Activated CD4-positive, alpha-beta T cell treated with anti-CD3 and anti-CD28 coated beads for 4 hours (primary cell): ENCODE measurements at places on chromosomes 3 and 15.

DNA sequence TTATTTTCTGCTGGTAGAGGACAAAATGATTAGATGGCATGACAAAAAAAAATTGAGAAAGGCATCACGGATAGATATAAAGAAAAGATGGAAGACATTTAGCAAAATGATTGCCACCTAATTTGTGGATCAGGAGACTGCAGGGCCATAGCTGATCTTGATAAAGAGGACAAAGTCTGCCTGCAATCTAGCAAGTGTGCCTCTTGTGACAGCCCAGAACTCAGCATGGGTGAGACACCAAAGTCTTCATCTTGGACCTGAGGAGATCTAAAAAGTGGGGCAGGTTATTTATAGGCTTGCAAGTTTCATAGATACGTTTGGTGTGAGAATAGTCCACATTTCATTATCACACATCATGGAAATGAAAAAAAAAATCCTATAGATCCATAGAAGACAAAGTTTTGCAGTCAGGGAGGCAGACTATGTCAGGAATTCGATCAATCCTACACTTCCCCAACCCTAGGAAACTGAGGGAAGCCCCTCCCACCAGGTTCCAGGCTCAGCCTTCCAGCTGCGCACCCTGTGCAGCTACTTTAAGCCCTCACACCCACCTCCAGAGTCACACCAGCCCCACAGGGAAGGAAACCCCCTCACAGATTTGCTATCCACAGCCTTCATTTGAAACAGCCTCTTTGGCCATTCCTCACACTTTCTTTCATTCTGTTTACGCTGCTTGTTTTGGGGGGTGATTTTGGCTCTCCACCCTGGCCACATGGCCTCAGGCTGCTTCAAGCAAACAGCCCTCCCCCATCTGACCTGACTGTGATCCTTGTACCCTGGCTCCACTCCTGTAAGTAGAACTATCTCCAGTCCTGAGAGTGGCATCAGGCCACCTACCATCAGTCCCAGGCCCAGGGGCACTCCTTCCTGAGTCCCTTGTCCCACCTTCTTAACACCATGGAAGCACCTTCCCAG is 28.1 kb upstream of the KLHL6 start:
- no peak for DNase-seq

DNA sequence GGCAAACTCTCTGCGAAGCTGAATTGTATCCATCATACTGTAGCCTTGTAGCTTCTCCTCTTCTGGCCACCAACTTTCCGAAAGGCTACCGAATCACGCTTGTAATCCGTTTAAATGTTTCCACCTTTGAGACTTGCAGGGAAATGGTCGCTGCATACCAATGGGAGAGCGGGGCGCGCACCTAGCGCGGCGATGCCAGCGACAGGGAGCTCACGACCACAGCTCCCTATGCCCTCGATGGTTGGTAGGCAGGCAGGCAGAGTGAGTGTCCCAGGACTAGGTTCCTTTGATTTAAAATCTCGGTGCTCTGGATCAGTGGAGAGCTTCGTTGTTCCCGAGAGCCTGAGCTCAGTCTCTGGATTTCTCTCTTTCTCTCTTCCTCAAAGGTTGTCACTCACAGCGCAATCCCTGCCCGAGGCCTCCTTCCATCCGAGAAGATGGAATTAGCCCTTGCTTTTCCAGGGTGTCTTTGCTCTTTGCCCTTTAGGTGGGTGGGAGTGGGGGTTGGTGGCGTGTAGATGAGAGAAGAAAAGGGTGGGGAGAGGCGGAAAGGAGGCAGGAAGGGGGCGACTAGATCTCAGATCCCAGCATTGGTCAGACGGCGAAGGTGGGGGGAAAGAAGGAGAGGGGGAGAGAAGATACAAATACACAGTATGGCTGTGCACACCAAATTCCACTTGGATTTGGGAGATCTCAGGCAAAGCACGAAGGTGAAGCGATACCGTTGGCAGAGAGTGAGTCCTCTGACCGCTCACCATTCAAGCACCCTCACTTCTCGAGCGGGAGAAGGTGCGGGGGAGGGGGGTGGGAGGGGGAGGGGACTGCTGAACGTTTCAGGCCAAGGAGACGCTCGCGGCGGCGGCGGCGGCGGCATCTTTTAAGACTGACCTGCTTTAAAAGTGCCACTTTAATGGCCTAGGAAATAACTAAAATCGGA is at the start of gene SLITRK3:
TSS of gene SLITRK3 (minus strand) at position 745 of the 937 bp plus-strand sequence. CDS start 5,554 bp downstream, outside the sequence.
- DNase-seq, result no peak

DNA sequence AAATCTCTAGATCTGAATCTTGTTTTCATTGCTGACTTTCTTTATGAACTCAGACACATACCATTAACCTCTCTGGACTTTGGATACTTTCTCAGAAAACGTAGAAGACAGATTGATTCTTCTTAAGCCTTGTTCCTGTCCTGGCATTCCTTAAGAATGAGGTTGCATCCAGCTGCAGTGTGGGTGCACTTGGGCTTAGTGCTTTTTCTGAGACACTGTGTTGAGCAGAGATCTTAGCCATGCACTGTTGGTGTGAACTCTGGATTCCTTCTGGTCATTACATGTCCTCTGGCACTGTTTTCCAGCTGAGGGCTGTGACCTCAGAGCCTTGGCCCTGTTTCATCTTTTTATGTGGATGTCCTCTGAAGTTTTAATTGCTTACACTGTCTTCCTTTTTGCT is 428.3 kb downstream of the CNTN4 start:
- no peak for DNase-seq

- DNase-seq, result no peak
Measured at GRCh38 chr15:70670680-70671079, 92.7 kb downstream of the UACA start.

DNA sequence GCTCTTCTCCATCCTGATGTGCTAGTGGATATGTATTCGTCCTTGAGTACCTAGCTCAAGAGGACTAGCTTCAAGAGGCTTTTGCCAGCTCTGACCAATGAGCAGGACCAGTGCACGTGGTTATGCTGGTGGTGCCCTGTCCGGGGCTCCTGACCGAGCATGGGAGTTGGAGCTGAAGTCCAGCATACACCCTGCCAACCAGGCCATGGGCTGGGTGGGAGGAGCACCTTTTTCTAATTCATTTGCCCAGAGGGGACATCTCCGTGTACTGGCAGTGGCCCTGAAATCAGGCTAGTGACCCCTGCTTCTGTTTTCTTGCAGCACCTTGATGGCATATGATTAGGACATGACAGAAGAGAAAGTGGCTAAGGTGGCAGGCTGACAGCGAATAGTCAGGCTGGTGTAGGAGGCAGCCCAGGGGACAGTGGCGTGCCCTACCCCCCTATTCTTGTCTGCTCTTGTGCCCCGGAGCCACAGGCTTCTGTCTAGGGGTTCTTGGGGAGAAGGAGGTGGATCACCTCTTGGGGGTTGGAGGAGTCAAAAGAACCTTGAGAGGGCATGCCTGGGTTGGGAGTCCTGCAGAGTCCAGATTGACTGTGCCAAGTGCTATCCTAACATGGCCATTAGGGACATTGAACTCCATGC is 16.5 kb downstream of the PODXL2 start:
- DNase-seq, result no peak
